GM04504 (cell line): ENCODE measurements at places on chromosomes 12 and 14.

- DNase-seq, result no peak
Observed at GRCh38 chr14:24612196-24612595, 2.7 kb upstream of the GZMH start.

DNA sequence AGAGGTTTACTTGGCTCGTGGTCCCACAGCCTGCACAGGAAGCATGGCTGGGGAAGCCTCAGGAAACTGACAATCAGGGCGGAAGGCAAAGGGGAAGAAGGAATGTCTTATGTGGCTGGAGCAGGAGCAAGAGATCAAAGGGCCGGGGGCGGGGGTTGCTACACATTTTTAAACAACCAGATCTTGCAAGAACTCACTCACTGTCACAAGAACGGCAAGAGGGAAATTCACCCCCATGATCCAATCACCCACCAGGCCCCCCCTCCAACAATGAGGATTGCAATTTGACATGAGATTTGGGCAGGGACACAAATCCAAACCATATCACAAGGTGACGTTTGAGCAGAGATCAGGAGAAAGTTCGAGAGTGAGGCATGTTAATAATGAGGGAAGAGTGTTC is 163.7 kb upstream of the RPH3A start:
- no peak for DNase-seq

GRCh38 chr14:90577661-90578282 is 180.9 kb downstream of the CALM1 start:
- DNase-seq, result no peak

DNA sequence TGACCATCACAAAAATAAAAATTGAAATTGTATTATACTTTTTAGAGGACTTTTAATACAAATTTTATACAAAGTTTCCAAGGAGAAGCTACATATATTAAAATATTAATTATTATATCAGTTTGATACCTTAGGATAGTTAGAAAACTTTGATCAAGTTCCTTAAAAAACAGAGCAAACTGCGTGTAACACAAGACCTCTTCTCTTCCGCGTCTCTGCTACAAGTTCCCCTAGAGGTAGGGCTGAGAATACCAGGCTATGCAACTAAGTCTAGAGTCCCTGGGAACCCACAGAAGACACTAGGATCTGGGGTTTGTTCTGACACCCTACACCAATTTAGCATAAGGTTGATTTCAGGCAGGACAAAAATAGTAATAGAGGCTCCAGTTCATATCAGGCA is 319.0 kb downstream of the FOXG1 start:
- DNase-seq, result no peak

DNA sequence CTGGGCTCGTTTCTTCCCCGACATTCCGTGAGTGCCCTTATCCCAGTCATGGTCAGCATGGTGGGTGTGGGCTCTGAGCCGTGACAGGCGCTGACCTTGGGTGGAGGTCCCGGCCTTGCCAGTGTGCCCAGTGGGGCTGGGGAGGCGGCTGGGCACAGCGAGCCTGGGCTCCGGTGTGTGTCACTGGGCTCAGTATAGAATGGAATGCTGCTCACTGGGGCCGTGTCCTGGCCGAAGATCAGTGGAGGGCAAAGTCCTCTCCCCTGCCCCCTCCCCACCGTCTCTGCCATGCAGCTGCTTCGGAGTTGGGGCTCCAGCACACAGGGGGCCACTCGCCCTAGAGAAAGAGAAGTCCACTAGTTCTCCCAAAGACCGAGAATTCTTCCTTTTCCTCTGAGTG is 164.4 kb downstream of the TSPAN9 start:
- no peak for DNase-seq

DNA sequence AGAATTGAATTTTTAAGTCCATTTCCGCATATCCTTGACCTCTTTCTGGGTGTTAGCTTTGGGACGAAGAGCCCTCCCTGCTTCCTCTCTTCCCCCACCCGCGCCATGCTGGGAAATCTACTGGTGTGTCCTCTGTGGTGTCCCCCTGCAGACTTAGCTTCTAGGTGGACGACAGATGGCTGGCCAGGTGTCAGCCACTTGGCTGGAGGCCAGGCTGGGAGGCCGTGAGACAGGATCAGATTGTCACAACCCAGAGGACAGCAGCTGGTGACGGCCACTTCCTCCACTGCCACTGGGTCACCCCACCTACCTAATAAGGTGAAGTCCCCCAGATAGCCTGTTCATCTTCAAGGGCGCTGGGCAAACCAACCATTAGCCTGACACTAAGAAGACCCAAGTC is 13.3 kb upstream of the DTX1 start:
- no peak for DNase-seq

DNA sequence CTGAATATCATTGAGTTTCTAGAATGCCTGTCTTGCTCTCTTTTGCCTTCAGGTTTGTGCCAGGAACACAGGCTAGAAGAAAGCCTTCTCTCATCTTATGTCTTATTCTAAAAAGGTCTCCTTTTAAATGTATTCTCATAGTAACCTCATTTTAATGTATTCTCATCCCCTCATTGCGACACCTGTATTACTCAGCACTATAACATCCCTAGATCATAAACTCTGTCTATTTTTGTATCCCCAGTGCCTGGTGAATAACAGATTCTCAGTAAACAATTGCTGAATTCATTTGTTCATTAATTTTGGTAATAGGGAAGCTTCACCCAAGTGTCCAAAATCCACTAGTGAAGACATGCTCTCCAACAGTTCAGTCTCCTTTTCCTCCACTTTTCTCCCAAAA is 8.8 kb upstream of the LRRK2 start:
- no peak for DNase-seq

DNA sequence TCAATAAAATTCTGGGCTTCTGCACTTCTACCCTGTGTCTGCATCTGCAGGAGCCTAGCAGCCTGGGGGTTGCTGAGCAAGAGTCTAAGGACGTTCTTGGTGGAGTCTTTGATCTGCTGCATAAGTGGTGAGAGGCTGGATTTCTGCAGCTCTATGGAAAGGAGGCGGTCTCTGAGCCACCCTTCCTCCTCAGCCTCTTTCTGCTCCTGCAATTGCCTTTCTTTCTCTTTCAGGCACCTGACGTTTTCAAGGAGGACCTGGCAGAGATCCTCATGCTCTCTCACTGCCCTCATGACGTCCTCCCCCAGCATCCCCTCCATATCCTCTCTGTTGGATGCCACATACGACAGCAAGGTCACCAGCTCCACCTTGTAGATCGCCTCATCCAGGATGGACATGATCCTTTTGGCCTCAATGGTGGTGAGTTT is 13.6 kb upstream of the TPCN1 start:
- no peak for DNase-seq

GRCh38 chr12:80837342-80837978 is 100.3 kb downstream of the LIN7A start:
- DNase-seq, result peak; percentile 47

DNA sequence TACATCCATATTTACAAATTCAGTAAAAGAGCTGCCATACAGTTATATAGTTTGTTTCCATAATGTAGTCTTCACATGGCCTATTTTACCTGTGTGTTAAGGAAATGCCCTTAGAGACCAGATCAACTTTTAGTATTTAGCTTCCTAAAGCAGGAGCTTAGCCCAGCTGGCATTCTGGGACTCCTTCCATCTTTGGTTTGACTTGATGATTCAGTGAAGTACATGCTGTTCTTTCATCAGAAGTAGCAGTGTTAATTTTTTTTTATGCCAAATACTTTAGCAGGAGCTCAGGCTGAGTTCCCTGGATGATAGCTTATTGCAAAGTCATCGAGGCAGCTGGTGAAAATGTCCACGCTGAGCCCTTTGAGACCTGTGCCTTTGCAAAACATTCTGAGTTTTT is 101.0 kb downstream of the FOXG1 start:
- DNase-seq, result peak; percentile 1

GRCh38 chr14:32724867-32725471 is 213.7 kb upstream of the NPAS3 start:
- peak; percentile 72 for DNase-seq

DNA sequence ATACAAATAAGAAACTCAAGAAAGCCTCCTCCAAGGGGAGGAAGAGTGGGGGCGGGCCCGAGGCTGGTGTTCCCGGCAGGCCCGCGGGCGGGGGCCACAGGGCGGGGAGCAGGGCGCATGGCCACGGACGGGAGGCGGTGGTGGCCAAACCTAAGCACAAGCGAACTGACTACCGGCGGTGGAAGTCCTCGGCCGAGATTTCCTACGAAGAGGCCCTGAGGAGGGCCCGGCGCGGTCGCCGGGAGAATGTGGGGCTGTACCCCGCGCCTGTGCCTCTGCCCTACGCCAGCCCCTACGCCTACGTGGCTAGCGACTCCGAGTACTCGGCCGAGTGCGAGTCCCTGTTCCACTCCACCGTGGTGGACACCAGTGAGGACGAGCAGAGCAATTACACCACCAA is 8.7 kb downstream of the DACT1 start:
- DNase-seq, result no peak

DNA sequence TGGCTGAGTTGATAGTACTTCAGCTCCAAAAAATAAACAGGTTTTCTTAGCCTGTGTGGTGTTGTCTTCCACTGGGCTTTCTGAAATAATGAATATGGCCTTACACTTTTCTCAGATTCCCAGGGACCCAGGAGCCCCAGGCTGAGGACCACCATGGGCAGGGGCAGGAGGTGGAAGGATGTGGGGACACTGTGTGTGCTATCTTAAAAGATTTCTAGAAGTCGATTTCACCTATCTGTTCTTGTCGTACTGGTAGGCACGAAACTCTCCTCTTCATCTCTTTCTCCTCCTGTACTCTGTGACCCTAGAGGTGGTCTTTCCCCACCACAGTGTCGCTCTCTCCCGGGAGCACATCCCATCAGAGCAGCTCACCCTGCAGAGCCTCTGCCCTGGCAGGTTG is 107.7 kb upstream of the FKBP4 start:
- no peak for DNase-seq

- DNase-seq, result no peak
Observed at GRCh38 chr12:7972734-7973456, 36.9 kb upstream of the SLC2A3 start.

DNA sequence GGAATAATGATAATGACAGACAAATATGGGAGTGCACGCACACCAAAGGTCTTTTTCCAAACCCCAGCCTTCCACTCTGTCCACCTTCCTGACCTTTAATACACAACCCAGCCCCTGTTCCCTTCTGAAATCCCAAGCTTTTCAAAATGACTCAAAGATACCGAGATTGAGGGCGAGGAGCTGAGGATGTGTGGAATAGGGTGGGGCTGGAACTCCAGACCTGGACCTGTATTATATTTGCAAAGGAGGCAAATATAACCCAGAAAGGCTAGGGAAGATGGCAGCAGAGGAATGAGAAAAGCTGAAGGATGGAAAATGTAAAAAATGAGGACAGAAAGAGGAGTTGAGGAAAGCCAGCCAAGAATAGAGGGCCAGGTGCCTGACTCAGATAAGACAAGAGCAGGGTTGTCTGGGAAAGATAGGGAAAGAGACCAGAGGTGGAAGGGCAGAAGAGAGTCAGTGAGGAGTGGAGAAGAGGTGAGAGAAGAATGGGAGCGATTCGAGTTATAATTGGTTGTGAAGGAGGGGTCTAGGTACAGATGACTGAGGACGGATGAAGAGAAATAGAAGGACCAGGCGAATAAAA is 1.0 kb upstream of the PTMS start:
- DNase-seq, result no peak

- no peak for DNase-seq
Observed at GRCh38 chr14:100658181-100658886, 68.4 kb upstream of the DLK1 start.

GRCh38 chr14:88333036-88333435 is 10.0 kb upstream of the KCNK10 start:
- DNase-seq, result no peak

GRCh38 chr12:6364044-6364374 is 11.4 kb downstream of the SCNN1A start:
- no peak for DNase-seq

DNA sequence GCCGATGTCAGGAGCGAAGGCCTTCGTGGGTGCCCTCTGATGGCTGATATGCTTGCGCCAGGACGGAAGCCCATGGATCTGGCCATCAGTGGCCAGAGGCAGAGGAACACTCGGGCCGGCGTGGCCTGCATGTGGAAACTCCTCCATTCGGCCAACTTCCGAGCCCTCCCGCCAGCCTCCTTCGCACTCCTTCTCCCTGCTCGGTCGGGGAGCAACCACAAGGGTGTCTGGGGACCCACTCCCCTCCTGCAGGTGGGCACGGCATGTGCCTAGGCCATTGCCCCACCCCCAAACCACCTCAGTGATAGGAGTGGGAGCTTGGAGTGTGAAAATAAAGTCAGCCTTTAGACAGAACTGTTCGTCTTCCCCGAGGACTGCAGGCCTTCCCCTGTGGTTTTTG is 231.3 kb downstream of the BCL11B start:
- no peak for DNase-seq

DNA sequence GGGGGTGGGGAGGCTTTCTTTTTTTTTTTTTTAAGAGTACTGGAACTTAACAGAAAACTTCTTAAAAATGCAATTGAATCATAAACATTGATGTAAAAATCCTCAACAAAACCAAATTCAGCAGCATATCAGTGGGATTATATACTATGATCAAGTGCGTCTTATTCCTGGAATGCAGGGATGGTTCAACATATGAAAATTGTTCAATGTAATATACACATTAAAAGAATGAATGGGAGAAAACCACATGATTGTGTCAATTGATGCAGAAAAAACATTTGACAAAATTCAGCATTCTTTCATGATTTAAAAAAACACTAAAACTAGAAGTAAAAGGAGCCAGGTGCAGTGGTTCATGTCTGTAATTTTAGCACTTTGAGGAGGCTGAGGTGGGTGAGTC is 41.2 kb upstream of the CCT2 start:
- no peak for DNase-seq

DNA sequence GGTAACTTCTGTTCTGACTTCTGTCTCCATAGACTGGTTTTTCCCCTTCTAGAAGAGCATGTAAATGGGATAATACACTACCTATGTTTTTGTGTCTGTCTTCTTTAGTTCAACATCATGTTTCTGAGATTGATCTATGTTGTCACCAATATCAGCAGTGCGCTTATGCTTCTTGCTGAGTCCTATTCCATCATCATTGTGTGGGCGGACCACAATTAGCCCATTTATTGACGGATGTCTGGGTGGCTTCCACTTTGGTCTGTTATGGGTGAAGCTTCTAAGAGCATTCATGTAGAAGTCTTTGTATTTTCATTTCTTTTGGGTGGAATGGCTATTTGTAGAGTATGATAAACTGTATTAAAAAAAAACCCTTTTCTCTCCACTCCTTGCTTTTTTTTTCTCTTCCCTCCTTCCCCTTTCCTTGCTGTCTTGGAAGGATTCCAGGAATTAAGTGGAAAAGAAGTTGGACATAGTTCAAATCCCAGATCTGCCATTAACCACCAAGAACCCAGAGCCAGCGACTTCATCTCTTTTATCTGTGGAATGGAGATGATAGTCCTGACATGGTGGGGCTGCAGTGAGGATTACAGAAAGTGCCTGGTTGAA is 7.0 kb upstream of the SERPINA1 start:
- no peak for DNase-seq

DNA sequence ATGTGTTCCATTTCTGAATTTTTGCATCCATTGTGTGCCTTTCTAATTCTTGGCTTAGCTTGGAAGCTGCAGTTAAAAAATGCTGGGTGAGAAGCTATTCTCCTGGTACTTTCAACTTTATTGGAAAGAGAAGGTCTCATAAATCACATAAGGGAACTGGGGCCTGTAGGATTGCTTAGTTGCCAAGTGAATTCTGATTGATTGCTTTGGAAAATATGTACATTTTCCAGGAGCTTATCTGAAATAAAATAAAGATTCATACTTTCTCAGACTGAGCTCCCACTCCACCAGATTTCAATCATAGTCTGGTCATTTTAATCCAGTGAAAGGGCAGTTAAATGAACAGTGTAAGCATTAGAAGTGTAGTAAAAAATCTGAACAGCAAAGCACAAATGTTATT is 50.0 kb upstream of the PRICKLE1 start:
- no peak for DNase-seq

- no peak for DNase-seq
Observed at GRCh38 chr14:89276424-89276975, 140.5 kb downstream of the FOXN3 start.
